ENCODE measurements at places on chromosomes 13 and 19.

DNA sequence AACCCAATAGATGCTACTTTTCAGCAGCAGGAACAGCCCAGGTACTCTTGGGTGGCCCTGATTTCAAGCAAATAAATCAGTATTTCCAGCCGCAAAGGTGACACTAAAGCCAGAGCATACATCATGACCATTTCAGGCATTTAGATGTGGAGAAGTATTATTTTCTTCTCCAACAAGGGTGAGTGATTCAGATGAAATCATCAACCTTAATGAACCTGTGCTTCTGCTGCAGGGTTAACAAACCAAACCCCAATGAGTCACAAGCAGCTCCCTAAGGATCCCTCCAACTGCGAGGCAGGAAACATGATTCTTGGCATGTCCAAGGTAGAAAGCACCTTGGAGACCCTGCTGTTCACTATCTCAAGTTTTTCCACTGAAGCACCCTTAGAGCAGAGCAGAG is 32.7 kb downstream of the MBNL2 start:
- H3K36me3 ChIP-seq: no peaks in the 10 kb centered on the region
- no peaks in the 10 kb centered on the region for H3K27me3 ChIP-seq
- DNase-seq: no peak
- H3K27ac ChIP-seq: no peak overlapping the region
- peaks cover 44% of the 10 kb centered on the region for H3K4me1 ChIP-seq

DNA sequence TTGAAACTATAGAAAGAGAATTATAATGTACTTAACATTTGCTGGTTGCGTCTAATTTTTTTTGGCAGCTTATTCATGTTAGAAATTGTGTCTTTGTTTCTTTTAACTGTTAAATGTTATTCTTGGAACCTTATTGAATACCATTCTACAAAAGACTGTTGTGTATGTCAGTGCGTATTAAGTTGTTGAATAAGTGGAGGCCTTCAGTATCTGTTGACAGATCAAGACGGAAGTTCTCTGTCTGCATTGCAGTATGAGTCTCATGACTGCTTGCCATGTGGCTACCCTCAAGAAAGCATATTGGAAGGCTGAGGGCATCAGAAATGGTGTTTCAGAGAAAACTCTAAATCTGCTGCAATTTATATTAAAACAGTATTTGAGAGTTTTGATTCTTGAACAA is 8.5 kb downstream of the UBA2 start:
- H3K4me3 ChIP-seq: no peak overlapping the region
- peaks cover 9% of the 10 kb centered on the region for H3K4me1 ChIP-seq
- H3K27ac ChIP-seq: no peak overlapping the region
- H3K36me3 ChIP-seq: peaks cover 12% of the 10 kb centered on the region

DNA sequence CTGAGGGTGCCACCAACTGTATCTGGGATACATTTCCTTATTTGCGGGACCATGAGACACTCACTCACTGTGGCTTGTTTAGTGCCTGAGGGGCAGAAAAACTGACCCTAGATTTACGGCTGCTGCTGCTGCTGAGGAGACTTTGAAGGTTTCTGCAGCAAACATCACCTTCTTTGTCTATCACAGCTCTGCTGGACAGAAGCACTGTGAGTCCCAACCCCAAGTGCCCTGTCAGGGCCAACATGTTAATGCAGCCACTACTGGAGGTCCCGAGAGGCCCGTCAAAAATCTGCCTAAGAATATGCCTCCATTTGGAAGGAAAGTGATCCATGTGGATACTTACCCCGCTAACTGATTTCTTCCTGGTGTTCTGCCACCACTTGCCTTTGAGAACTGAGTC is 37.3 kb upstream of the UBL3 start:
- H3K27me3 ChIP-seq: no peaks in the 10 kb centered on the region
- no peak for DNase-seq
- peak overlapping the region; percentile 54 for H3K27ac ChIP-seq

DNA sequence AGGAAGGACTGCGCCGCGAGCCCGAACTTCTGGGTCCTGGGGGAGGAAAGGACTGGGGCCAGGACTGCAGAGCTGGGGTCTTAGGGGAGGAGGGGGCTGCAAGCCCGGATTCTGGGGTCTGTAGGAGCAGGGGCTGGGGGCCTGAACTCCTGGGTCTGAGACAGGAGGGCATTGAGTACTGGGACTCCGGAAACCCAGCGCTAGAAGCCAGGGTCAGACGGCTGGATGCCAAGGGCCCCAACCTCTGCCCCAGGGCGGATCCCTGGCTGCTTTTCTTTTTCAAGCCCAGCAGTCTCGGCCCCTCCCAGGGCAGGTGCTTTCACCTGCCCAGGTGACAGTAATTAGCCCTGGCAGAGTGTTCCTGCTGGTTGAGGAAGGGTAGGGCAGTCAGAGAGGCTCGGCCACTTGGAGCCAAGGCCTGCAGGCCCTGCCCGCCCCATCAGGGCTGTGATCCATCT is 2.3 kb downstream of the MYH14 start:
- peaks cover 42% of the 10 kb centered on the region for H3K27me3 ChIP-seq
- peaks cover 15% of the 10 kb centered on the region for H3K4me1 ChIP-seq
- H3K36me3 ChIP-seq: no peaks in the 10 kb centered on the region
- H3K4me3 ChIP-seq: no peak overlapping the region
- H3K27ac ChIP-seq: no peak overlapping the region

DNA sequence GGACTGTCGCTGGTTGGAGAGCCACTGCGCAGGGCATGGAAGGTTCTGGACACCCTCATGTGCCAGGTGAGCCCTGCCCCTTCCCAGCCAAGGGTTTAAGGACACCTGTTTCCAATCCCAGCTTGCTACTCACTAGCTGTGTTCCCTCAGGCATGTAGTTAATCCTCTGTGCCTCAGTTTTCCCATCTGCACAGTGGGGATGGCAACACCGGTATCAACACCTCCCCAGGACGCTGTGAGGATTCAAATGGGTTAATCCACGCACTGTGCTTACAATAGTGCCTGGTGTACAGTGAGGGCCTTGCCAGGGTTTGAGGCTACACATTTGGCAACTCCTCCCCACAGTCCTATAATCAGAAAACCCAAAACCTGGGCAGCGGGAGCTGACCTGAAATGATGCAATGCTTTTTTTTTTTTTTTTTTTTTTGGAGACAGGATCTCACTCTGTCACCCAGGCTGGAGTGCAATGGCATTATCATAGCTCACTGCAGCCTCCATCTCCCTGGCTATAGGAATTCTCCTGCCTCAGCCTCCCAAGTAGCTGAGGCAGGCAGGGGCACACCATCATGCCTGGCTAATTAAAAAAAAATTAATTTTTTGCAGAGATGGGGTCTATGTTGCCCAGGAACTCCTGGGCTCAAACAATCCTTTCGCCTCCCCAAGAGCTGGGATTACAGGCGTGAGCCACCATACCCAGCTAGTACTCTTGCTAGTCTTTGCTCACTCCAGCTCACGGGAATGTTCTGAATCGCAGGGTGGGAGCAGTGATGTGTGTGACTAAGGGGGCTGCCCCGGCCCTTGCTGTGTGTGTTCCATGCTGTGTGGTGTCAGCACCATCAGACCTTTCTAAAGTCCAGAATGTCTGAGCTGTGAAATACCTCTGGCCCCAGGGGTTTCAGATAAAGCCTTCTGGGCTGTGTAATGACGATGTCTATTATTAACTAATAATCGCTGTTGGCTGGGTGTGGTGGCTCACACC is 2.3 kb downstream of the ACP4 start:
- H3K4me1 ChIP-seq: peaks cover 16% of the 10 kb centered on the region
- H3K27ac ChIP-seq: no peak overlapping the region
- DNase-seq: no peak
- H3K36me3 ChIP-seq: peaks cover 6% of the 10 kb centered on the region
- H3K27me3 ChIP-seq: peaks cover 43% of the 10 kb centered on the region
- peak overlapping the region; percentile 84 for H3K4me3 ChIP-seq

DNA sequence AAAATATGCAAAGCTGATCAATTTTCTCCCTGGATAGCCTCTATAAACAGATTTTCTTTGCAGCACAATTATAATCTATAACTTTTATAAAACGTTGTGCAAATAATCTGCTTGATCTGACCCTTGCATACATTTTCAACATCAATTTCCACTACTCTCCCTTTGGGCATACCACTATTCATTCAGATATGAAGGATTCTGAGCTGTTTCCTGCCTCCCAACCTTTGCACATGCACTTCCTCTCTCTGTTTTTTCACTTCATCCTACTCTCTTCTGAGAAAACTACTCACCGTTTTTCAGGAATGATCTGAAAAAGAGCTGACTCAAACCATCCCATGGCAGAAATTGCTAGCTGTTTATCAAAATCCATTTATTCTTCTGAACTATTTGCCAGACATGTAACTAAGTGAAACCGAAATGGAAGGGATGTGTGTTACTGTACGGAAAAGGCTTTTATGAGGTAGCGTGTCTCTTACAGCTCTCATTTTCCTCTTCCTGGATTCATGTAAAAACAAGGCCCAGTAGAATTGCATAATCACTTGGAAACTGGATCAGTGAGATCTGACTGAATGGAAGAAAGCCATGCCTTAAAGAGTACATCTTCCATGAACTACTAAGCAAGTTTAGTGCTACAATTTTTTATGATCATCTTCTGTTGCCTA is 1447.3 kb upstream of the MIR17HG start:
- no peak overlapping the region for H3K27ac ChIP-seq
- no peaks in the 10 kb centered on the region for H3K27me3 ChIP-seq
- H3K36me3 ChIP-seq: peaks cover 2% of the 10 kb centered on the region
- peaks cover 4% of the 10 kb centered on the region for H3K4me1 ChIP-seq

- peaks cover 2% of the 10 kb centered on the region for H3K36me3 ChIP-seq
- DNase-seq: no peak
- H3K4me3 ChIP-seq: no peak overlapping the region
Observed at GRCh38 chr13:107765724-107766401, 449.5 kb downstream of the LIG4 start.

DNA sequence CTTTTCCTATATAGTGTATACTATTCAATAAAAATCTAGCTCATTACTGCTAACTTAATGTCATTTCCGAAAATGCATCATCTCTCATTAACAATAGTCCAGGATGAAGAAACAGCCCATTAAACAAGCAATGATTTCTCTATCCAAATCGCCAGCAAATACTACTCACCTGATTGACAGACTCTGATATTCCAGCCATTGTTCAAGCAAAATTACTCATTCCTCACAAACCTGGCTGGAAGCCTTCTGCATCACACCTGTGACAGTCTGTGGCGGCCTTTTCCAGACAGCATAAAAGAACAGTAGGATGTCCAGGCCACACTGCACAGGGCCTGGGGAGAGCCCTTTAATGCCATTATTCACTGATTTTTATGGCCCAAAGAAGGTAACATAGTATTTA is 115.9 kb downstream of the ABCC4 start:
- H3K27ac ChIP-seq: no peak overlapping the region
- peaks cover 13% of the 10 kb centered on the region for H3K36me3 ChIP-seq
- H3K4me3 ChIP-seq: no peak overlapping the region
- DNase-seq: no peak

- peaks cover 34% of the 10 kb centered on the region for H3K4me1 ChIP-seq
- peak; percentile 92 for DNase-seq
- no peak within 1 kb of the TSS for H3K27ac ChIP-seq
- H3K27me3 ChIP-seq: peaks cover 13% of the 10 kb centered on the region
- H3K36me3 ChIP-seq: peaks cover 14% of the 10 kb centered on the region
- H3K4me3 ChIP-seq: peak within 1 kb of the TSS; percentile 84
Observed at GRCh38 chr19:344625-345319, at the start of gene MIER2. MIER2 (minus strand) TSS chr19:344796; CDS start chr19:344782, 14 bp downstream.

GRCh38 chr13:113142876-113143275 is 15.6 kb upstream of the PROZ start:
- no peak for DNase-seq
- no peaks in the 10 kb centered on the region for H3K27me3 ChIP-seq
- no peak overlapping the region for H3K27ac ChIP-seq
- H3K4me3 ChIP-seq: no peak overlapping the region

DNA sequence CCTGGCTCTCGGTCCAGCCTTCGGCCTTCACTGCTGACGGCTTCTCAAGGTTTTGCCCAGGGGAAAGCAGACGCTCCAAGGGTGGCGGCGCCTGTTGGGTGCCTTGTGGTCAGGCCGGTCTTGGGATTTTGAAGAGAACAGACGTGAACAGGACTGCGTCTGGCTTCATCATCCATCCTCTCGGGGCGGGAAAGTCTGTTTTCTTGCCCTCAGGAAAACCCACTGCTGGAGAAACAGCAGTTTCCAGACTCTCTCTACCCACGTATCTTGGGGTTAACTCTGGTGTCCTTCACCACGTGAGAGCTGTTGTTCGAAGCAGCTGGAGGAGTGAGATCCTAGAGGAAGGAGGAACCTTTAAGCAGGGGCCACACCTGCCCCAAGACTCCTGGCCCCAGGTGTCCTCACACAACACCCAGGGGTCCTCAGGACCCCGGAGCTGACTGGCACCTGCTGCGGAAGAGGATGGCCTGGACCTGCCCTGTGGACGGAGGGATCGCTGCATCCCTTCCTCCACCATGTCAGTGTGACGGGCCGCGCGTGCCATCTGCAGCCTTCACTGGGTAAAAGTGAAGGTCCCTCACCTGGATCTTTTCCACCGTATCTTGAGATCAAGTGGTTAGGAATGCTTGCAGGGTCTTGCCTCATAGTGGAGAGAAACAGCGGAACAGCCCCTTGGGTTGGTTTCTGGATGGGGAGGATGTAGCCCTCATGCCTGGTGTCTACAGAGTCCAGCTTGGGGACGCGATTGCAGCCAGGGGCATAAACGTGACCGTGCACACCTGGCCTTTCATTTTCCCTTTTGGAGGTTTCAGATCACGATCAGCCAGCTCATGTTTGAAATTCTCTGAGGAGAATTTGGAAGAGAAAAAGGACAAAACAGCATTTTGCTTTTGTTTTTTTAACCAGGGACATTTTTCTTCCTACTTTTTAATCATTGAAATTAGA is 69.5 kb upstream of the MCF2L start:
- no peak for DNase-seq
- H3K27me3 ChIP-seq: no peaks in the 10 kb centered on the region
- peaks cover 4% of the 10 kb centered on the region for H3K36me3 ChIP-seq
- no peak overlapping the region for H3K4me3 ChIP-seq

DNA sequence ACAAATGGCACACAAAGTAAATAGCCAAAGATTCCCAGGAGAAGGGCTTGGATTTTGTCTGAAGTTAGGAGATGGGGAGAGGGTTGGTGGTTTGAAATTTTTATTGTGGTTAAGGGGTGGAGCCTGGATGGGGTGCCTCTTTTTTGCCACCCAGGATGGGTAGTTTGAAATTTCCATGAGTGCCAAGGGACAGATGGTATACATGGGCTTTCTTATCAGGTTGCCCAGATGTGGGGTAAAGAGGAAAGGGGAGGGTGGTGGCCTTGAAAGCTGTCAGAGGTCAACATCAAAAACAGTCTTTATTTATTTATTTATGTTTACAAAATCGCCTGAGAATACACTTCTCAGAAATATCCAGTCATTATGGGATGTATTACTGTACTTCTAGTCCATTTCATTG is 46.2 kb downstream of the LMO7 start:
- no peak for DNase-seq
- no peaks in the 10 kb centered on the region for H3K27me3 ChIP-seq
- H3K4me3 ChIP-seq: no peak overlapping the region
- no peaks in the 10 kb centered on the region for H3K36me3 ChIP-seq
- no peak overlapping the region for H3K27ac ChIP-seq
- no peaks in the 10 kb centered on the region for H3K4me1 ChIP-seq

Data from neural crest cell (in vitro differentiated cells).